Activated CD4-positive, alpha-beta T cell treated with anti-CD3 and anti-CD28 coated beads, Interleukin-2, Interleukin-6, amounts not matched to agents 100 ng/mL and 50 ng/mL, durations not matched to agents 16 hours and 8 hours (primary cell): ENCODE measurements at places on chromosomes 1 and 21.

GRCh38 chr1:74748960-74749359 lies 16.0 kb downstream of the TYW3 start:
- no peak for DNase-seq

- DNase-seq, result peak; percentile 56
These were observed 119.8 kb downstream of the SIK1 start for GRCh38 chr21:43306911-43307676.

DNA sequence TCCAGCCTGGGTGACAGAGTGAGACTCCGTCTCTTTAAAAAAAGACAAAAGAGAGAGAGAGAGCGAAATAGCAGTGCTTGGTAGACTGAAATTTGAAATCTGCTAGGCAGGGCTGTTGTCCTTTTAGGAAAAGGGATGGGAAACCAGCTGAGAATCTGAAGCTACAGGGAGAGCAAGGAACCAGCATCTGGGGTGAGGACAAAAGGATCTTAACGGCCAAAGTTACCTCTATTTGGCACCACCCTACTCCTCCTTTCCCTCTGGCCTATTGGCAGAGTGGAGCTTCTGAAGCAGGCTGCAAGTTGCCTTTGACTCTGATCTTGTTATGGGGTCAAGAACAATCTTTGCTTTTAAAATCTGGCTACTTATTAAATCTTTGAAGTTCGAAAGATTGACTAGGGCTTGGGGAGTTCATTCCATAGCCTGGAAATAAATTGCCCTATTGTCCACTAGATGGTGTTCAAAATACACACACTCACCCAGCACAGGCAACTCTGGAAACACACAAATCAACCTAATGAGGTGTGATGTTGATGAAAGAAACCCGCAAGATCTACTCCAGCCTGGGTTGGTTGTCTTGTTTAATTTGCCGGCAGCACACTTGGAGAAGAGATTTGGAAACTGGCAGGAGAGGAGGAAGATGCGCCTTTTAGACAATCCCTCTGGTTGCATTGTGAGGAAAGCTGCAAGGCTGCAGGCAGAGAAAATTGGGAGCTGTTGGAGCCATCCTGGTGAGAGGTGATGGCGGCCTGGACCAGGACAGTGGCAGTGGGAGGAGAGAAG lies 16.5 kb upstream of the PARP1 start:
- peak; percentile 39 for DNase-seq

DNA sequence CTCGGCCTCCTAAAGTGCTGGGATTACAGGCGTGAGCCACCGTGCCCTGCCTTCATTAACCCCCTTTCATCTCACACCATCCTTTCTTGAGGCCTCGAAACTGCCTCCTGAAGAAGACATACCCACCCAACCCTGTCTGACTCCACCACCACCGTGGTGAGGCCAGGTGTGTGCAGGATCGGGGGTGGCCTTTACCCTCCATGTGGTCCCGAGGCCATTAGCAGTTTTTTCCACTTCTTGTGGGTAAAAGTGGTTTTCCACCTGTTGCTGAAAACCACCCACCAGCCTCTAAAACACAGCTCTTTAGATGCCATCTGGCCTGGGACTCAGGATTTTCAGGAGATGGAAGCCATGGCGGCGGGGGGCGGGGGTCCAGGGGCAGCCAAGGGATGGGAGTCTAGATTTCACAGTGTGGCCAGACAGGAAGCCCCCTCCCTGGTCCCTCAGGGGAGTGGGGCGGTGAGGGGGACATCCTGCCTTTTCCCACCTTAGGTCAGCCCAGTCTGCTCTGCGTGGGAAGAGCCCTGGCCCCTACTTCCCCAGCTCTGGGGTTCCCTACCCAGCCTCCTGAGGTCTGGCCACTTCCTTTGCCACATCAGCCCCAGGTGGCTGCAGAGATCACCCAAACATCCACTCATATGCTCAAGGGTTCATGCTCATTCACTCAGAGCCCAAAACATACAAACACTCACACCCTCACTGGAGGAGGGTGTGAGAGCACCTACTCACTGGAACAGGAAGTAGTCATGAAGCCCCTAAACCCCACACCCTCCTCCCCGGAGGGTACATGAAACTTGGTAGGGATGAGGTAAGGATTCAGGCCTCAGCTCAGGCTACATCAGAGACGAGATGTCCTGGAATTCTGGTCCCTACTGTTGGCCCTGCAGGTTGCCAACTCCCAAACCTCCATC lies 2.3 kb downstream of the FGR start:
- DNase-seq, result peak; percentile 69

- DNase-seq, result no peak
These were observed 45.0 kb upstream of the ADARB1 start for GRCh38 chr21:45029298-45029947.

GRCh38 chr1:214685906-214686305 lies 82.9 kb downstream of the CENPF start:
- DNase-seq, result no peak

- no peak for DNase-seq
These were observed 83.0 kb upstream of the AK4 start for GRCh38 chr1:65064981-65065380.

GRCh38 chr1:27622828-27623227 lies 12.2 kb downstream of the FGR start:
- no peak for DNase-seq

GRCh38 chr1:212179394-212180076 lies 105.7 kb upstream of the PPP2R5A start:
- no peak for DNase-seq

GRCh38 chr1:210298936-210299335 lies 29.8 kb upstream of the HHAT start:
- no peak for DNase-seq

DNA sequence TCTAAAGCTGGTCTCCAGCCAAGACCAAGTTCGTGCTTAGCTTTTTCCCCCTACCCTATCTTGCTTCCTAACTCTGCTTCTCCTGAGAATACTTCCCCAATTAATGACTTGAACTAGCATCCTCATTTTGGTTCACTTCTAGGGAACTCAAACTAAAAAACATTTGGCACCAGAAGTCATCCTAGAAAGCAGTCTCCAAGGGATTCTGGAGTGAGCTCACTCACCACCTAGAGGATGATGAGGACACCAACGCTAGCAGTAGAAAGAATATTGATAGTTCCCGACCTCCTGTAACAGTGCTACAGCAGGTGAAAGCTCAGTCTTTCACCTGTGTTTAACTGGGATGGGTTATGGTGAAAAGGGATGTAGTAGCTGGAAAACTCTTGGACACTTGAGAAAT lies 4.7 kb upstream of the PSMB2 start:
- no peak for DNase-seq

DNA sequence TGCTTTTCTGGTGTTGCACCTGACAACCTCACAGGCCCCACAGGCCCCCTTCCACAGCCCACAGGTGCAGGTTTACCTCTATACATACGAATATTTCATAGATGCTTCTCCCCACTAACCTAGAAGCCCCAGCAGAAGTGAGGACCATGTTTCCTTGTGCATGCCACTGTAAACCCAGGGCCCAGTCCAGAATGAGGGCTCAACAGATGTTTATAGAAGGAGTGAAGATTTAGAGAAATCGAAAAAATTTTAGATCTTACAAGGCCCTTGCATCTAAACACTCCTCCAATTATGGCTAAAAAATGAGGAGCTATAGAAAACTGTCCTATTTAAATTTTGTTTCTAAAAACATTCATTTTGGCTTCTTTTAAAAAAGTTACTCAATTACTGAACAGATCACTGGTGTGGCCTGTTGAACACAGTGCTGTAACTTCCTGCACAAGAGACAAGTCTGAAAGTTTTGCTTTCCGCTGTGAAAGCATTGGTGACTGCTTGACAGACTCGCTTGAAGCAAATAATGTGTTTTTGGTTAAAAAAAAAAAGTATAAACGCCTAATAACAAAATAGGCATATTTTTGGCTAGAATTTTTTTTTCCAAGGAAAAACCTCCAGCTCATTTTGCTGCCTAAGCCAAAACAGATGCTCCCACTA lies 1.2 kb downstream of the ABCB10 start:
- DNase-seq, result peak; percentile 56

GRCh38 chr21:33395891-33396331 lies 7.3 kb upstream of the IFNGR2 start:
- DNase-seq, result no peak

- no peak for DNase-seq
These were observed 7.2 kb upstream of the TSPEAR start for GRCh38 chr21:44718571-44718970.

DNA sequence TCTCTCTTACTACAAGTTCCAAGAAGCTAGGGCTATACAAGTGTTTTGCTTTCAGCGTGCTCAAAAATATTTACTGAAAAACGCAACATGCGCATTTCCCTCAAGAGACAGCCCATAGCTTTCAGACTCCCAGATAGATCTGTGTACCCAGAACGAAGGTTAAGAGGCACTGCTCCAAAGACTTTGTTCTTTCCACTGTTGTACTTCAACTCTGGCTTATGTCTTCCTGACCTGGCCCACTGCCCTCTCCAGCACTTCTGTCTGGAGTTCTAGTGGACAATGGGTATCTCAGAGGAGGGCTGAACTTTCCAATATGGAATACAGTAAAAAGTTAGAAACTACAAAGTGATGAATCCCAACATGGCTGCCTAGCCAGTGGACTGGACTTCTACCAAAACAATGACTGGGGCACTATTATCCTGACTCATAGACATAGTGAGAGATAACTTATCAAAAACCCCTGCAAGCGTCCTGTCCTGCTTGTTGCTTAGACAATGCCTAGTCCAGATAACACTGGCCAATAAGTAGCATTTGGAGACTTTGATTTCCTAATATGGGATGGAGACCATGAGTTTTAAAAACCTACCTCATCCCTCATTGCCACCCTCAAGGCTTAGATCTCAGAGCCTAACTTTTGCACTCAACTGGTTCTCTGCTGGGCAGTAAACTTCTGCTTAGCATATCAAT lies 8.8 kb upstream of the ADAR start:
- DNase-seq, result no peak

DNA sequence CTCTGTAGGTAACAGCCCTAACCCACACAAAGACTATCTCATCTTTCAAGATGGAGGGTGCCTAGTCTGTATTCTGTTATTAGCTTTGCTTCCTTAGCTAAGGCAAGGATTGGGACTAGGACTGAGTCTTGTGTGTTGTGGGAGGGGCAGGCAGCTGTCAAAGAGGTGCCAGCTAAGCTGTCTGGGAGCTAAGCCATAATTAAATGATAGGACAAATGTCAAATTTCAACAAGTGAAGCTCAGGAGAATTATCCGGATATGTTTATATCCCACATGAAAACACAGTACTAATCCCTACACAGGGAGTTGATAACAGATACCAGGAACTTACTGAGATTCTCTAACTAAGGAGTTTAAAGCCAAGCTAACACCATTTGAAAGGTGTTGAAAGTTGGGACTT lies 70.5 kb upstream of the NGF start:
- DNase-seq, result no peak

- no peak for DNase-seq
These were observed 9.2 kb downstream of the VASH2 start for GRCh38 chr1:212959266-212960220.

DNA sequence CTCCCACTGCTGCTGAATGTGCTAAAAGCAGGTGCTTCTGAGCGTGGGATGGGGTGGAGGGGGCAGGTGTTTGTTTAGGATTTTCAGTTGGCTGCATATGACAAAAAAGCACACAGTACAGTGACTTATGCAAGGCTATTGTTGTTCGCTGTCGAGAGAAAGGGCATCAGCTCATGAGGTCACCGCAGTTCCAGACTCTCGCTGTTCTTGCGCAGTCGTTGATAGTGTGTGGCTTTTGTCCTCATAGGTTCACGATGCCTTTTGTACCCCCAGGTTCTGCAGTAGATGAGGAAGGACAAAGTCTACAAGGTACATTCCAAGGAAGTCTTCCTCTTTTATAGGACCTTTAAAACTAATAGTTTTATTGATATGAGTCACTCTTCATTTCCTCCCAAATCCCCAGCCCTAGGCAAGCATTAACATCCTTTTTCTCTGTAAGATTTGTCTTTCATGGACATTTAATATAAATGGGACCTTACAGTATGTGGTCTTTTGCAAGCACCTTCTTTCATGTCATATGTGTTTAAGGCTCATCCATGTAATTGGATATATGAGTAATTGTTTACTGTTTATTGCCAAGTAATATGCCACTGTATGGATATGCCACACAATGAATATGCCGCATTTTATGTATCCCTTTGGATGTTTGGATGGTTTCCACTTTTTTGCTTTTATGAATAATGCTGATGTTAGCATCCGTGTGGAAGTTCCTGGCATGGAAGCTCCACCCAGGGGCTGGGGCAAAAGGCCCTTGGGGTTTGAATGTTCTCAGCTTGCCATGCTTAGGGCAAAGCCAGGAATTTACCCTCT lies 14.5 kb upstream of the NLRP3 start:
- no peak for DNase-seq

- no peak for DNase-seq
These were observed 621.2 kb upstream of the PRMT6 start for GRCh38 chr1:106435269-106435668.

DNA sequence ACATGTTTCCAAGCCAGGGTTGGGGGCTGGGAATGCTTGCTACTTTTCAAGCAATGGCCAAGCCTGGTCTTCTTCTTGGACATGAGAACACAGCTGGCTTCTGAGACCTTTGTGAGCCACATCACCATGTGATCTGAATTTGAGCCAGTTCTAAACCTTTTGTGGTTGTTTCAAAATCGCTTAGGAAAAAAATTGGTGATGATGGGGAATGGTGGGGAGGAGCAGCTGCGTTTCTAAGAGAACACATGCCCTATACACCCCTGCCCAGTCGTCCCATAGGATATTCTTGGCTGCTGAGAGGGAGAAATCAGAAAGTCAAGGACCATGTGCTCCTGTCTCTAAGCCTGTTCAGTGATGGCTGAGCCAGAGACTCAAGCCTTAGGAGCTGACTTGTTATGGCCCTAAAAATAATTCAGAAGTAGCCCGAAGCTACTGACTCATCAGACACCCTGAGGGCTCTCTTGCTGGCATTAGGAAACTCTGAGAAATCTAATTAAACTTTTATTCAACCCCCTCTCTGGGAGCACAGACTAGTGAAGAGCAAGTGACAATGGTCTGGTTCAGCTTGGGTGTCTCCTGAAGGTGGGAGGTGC lies 30.5 kb downstream of the CCDC185 start:
- DNase-seq, result no peak

DNA sequence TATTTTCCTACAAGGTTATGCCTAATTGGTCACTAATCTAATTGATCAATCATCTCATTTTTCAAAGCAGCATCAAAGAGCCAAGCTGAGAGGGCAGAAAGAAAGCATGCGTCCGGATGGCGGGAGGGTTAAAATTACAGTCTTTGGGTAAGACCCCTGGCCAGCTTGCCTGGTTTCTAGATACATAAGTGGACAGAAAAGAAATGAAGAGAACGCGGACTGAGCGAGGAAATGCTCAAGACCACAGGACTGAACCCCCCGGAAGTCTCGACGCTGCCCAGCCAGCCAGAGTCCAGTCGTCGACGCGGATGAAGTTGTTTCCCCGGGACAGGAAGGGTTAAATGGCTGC lies 297.2 kb downstream of the OMA1 start:
- no peak for DNase-seq

DNA sequence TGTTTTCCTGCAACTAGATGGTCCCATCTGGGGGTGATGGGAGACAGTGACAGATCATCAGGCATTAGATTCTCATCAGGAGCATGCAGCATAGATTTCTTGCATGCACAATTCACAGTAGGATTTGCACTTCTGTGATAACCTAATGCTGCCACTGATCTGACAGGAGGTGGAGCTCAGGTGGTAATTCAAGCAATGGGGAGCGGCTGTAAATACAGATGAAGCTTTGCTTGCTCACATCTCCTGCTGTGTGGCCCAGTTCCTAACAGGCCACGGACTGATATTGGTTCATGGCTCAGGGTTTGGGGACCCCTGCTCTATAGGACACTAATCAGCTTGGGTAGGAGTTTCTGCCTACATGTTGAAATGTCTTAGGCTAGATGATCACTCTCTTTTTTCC lies 320.0 kb downstream of the PRDM2 start:
- no peak for DNase-seq
